Pulmonary artery endothelial cell (primary cell): ENCODE measurements at places on chromosomes 11 and 22. TPM values are rescaled to one million over a fixed set of nuclear protein-coding genes. Genes with fewer than 3 reads are reported as not detected.

The HSPB2 gene
- not detected in 2 replicates for total RNA-seq

The FOLR3 gene
- total RNA-seq = not detected in 2 replicates

The CHRM1 gene
- not detected in 2 replicates for total RNA-seq

The INS gene
- not detected in 2 replicates for total RNA-seq

The OR4C13 gene
- not detected in 2 replicates for total RNA-seq

The FAM227A gene
- total RNA-seq = 0.46 and 0.71 TPM in 2 replicates

The PHLDA2 gene
- 8.4 and 12.1 TPM in 2 replicates for total RNA-seq

The NAA40 gene
- 12.1 and 12.6 TPM in 2 replicates for total RNA-seq

The P2RX6 gene
- total RNA-seq = 0.07 TPM in 1 of 2 replicates, not detected in the other

The SF3B2 gene
- 107 and 129 TPM in 2 replicates for total RNA-seq
